ENCODE measurements at places on chromosomes 6 and 20. TPM values are rescaled to one million over a fixed set of nuclear protein-coding genes. Genes with fewer than 3 reads are reported as not detected.

COX4I2 gene
- total RNA-seq = not detected

PSORS1C2 gene
- total RNA-seq = not detected

EYA2 gene
- 3.3 TPM for total RNA-seq

PGC gene
- total RNA-seq = not detected

CCND3 gene
- total RNA-seq = 189 TPM

CCN6 gene
- total RNA-seq = not detected

LRRN4 gene
- not detected for total RNA-seq

LBP gene
- total RNA-seq = 1.8 TPM

LPA gene
- 0.02 TPM for total RNA-seq

KCNK5 gene
- 1.2 TPM for total RNA-seq

PPP1R3G gene
- total RNA-seq = 1.4 TPM

SPAG4 gene
- 6.6 TPM for total RNA-seq

TRIM40 gene
- not detected for total RNA-seq

BPI gene
- not detected for total RNA-seq

CNBD2 gene
- 6.4 TPM for total RNA-seq

CENPQ gene
- total RNA-seq = 7.4 TPM

CCN2 gene
- 42.3 TPM for total RNA-seq

MLIP gene
- not detected for total RNA-seq

MROH8 gene
- 1.3 TPM for total RNA-seq

ATP6V1G2 gene
- total RNA-seq = 0.64 TPM

CLDN20 gene
- not detected for total RNA-seq

SLC17A1 gene
- total RNA-seq = not detected

C6orf15 gene
- not detected for total RNA-seq

CYP21A2 gene
- total RNA-seq = not detected
